ENCODE measurements at places on chromosomes 5 and 9. TPM values are rescaled to one million over a fixed set of nuclear protein-coding genes. Genes with fewer than 3 reads are reported as not detected.

Gene PTPDC1
- total RNA-seq = 6.1 TPM

DNA sequence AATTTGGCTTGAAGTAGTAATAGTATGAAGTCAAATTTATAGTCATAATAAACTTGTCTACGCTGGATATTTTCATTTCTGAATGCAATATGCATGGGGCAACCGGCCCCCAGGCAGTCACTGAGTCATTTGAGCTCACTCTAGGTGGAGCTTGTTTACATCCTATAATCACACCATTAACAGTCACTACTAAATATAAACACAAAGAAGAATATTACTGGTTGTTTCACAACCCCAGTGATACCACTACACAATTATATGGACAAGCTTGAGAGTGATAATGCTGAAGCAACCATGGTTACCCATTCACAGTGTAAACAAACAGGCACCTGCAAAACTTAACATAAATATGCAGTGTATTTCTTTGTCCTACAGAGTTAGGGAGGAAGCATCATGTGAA, 68.7 kb downstream of the MARCHF3 start:
- DNase-seq = no peak

DNA sequence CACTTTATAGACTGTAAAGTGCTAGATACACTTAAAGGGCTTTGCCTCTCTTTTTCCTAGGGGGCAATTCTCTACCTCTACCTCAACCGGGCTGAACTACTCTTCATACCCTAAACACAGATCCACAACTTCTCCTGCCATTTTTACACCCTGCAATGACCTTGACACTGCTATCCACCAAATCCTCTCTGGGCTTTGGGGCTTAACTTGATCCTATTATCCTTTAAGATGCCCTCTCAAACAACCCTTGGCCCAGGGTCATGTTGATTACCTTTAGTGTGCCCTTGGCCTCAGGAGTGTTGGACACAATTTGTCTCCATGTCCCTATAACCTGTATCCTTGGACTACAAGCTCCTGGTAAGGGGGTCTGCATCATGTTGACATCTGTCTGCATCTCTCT, 19.5 kb downstream of the ANXA6 start:
- DNase-seq = no peak

Gene MUSK
- total RNA-seq = not detected

DNA sequence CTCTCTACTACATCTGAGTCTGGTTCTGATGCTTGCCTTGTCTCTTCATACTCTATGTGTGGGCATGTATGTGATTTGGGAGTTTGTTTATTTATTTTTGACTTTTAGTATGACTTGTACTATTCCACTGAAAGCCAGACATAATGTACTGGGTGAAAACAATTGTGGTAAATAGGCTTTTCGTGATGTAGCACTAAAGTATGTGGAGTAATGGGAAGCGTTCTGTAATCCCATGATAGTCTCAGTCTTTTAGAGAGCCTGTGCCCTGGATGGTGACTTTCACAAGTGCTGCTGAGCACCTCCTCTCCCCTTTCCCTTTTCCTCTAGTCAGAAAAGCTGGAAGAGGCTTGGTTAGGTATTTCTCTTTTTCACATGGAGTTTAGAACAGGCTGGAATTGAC, 85.8 kb upstream of the S1PR3 start:
- DNase-seq = no peak

Gene PCDHB6
- 0.80 TPM for total RNA-seq

DNA sequence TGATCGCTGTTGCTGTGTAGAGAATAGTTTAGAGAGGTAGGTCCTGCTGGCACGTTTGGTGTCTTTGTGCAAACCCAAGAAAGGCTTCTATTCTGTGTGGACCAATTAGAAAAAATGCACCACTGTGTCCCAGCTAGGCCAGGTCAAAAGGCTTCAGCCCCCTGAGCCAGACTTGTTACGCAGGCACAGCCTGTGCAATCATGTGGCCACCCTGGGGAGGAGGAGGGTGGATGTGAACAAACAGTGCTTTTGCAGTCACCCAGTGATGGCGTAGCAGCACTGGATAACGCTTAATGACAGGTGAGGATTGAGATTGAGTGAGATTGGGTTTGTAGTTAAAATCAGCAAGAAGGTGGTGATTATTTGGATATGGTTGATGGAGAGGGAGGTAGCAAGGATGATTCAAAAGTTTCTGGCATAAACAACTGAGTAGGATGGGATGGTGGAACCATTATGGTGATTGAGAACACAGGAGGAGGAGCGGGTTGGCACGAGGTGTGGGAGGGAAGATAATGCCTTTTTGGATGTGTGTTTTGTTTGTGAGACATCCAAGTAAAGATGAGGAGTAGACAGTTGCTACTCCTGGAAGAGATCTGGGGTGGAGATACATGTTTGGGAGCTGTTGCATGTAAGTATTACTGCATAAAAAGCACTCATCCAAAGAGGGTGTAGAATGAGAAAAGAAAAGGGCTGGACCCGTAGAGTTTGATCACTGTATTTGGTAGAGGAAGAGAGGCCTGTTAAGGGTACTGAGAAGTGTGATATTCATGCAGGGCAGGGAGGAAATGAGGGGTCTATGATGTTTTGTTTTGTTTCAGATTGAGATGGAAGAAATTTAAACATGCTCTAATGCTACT, 6.7 kb downstream of the GCNT1 start:
- DNase-seq = no peak

GRCh38 chr5:177548495-177548894, 5.9 kb downstream of the FAM193B start:
- no peak for DNase-seq

- DNase-seq = no peak
Measured at GRCh38 chr5:82396871-82397514, 118.8 kb upstream of the RPS23 start.

DNA sequence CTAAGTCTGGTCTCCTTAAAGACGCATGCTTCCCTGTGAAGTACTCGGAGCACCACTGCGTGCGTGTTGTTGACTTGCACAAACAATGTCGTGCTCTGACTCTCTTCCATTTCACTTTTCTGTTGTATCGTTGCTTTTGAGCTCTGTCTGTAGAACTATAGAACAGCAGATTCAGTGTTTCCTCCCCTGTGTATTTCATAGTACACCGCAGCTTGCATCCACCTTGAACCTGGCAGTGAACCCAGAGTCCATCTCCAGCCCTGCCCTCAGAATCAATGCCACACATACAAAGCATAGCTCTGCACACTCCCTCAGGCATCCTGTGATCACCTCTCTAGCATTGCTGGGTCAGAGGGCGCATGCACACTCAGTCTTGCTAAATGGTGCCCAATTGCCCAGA, 37.2 kb upstream of the ADAMTS2 start:
- DNase-seq = peak; percentile 32

DNA sequence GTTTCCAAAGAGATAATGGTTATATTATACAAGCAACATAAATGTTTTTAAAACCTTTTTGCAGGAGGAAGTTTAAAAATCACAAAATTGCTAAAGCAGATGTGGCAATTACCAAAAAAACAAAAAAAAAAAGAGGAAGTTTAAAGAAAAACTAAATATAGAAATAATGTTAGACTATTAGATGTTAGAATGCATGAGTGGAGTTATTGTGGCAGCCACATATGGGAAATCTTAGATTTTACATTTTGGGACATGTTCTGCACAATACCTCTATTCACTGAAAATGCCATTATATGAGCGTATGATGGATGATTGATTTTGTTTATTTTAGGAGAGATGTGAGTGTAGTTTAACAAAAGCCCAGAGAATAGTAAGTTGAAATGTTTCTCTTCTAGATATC, 31.2 kb upstream of the DTWD2 start:
- DNase-seq = no peak

Gene NR4A3
- 3.4 TPM for total RNA-seq

Gene SUSD3
- 1.5 TPM for total RNA-seq

Gene GRM6
- not detected for total RNA-seq

DNA sequence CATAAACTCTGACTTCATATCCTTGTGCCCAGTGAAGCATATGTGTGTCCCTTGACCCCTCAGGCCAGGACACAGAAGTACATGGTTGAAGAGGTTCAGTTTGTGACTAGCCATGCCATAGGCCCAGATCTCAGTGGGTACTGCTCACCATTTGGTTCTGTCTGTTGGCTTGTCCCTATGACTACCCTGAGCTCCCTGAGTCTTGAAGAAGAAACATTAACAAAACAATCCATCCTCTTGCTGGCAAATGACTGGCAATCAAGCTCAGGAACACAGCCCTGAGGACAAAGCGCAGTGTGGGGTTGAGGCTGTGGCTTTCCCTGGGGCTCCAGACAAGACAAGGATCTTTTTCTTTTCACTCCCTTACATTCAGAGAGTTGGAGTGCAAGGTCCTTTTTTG, 46.3 kb downstream of the TNFAIP8 start:
- no peak for DNase-seq

Gene DBH
- total RNA-seq = 0.10 TPM

Gene SLC6A7
- 0.38 TPM for total RNA-seq

Gene SLIT3
- total RNA-seq = 56.6 TPM

Gene CXCL14
- total RNA-seq = 70.3 TPM

Gene PCDHA7
- total RNA-seq = 2.5 TPM

DNA sequence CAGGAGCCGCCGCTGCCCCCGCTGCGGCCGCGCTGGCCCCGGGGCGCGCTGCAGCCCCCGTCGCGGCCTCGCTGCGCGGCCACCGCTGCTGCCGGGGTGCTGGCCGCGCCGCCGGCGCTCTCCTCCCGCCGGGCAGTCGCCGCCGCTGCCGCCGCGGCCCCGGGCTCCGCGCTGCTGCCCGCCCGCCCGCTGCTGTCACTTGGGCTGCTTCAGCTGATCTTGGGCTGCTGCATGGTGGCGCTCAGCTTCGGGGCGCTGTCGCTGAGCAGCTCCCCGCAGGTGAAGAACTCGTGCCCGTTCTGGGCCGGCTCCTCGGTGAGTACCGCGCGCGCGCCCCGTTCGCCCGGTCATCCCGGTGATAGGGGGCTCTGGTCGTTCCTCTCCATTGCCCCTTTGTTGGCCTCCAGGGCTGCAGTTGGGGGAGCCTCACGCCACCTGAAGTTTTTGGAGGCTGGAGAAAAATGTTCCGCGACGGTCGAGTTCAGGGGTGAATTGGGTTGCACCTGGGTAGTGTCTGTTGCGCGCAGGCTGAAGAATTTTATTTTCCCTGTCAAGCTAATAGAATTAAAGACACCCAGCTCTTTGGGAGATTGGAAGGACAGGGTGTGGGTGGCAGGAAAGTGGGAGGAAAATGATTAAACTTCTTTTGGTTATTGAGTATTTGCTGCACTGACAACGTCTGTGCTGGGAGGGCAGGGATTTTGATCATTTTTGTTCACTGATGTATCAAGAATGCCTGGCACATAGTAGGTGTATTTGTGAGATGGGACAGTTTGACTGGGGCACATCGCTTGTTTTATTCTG, 596 bp downstream of the ENTREP1 start:
- DNase-seq = no peak

GRCh38 chr5:155649666-155650065, 636.1 kb downstream of the KIF4B start:
- no peak for DNase-seq

GRCh38 chr5:111735583-111736270, 21.3 kb downstream of the NREP start:
- no peak for DNase-seq
